ENCODE measurements at places on chromosomes 3 and 15.

DNA sequence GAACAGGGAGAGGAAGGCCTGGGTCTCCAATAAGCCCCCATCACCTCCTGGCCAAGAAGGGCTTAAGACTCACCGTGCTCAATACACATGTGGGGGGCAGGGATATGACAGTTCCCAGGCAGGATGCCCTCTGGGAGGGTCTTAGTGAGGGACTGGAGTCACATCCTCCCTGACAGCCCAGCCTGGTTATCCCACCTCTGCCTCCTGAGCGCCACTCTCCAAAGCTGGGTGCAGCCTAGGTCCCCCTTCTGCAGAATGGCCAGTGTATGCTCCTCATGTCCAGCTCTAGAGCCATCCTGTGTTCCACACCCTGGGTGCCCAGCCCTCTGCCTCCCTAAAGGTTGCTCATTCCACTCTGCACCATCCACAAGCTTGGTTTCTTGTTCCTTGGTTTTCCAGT, 1.2 kb upstream of the SHISA5 start:
- no peak for DNase-seq

DNA sequence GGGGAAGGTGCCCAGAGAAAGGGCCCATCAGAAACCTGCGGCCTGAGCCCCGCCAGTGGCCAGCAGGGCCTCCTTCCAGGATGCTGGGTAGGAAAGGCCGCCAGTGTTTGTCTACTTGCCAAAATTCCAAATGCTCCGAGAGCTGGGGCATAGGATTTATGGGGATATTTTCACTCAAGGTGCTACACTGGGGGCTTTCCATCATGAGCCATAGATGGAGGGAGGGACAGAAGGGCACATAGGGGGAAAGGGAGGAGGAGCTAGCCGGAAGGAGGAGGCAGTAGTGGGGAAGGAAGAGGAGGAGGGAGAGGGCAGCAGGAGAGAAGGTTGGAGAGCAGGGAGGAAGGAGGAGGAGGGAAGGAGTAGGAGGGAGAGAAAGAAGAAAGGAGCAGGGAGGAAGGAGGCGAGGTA, 494.7 kb upstream of the PROK2 start:
- no peak for DNase-seq

DNA sequence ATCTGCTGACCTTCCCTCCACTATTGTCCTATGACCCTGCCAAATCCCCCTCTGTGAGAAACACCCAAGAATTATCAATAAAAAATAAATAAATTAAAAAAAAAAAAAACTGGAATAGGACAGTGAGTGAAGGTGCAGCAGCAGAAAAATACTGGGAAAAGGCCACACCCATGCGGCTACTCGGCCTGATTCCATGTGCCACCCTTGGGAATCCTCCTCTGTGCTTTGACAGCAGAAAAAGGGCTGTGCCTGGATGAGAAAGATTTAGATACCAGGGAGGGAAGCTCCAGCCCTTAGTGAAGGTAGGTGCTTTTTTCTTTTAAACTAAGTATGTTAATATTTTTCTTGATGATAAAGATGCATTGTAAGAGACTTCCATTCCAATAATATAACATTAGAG, 107.8 kb downstream of the CTNNB1 start:
- DNase-seq, result no peak

DNA sequence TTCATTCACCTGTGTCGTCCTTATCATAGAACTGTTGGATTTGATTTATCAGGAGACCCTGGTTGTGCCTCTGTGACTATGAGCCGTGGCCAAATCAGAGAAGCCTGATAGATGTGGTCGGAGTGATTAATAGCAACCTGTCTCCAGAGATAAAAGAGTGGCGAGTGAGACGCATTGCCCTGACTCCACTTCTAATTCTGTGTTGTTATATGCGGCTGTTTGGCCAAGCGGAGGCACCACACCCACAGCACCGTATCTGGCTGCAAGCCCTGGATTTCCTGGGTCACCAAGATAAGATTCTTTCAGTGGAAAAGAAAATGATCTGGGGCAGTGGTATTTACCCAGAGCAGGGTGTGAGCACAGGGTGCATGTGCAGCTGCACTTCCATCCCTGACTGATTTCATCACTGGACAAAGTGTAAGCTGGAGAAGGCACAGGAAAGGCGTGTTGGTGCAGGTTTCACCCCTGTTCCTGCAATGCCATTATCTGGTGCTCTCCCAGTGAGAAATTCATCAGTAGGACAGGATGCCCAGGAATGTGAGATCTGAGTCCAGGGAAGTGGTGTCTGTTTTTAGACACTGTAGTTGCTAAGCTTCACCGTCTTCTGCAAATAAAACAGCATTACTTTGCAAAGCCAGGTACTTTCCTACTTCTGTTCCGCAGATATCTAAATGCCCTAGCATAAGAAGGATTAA, 84.6 kb downstream of the CD47 start:
- DNase-seq, result no peak

DNA sequence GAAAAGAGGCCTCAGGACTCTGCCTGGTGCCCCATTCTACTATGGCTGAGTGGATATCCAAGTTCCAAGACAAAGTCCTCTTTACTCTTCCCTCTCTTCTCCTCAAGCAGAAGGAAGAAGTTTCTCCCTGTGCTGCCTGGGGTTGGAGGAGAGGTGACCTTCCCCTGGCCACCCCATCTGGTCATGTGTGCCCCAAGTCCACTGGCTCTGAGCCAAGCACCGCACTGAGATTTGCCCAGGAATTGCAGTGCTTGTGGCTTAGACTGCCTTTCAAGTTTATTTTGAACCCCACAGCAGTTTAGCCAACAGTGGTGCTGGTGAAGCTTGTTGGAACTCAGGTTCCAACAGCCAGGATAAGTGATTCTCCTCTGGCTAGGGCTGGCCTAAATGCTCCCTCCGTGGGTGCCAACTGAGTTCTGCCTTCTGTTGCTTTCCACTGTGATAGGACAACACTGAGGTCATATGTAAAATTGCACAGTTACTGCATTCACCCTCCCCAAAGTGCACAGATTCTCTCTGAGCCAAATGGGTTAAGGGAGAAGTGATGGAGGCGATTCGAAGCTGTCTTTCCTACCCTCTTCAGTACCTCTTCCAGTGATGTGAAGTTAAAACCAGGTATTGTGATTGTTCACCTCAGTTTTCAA, 69.9 kb downstream of the TMCO5A start:
- no peak for DNase-seq

GRCh38 chr3:197238842-197239241, 59.6 kb downstream of the DLG1 start:
- DNase-seq, result no peak

DNA sequence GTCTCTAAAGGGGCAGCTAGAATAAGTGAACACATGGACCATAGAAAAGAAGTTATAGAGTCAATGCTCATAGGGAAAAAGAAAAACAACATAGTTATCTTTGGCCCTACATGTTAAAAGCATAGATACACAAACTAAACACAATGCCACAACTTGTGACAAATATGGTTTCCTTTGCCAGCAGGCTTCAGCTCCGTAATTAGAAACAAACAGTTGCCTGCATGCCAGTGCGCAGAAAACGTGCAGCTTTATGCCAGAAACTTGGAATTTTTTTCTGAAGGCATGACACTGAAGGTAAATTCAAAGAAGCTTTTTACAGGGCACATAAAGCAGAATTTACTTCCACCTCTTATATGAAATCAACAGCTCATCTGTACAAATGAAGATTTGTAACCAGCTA, 2.2 kb upstream of the CPNE4 start:
- no peak for DNase-seq

GRCh38 chr3:118501152-118501551, 533.5 kb downstream of the IGSF11 start:
- no peak for DNase-seq

DNA sequence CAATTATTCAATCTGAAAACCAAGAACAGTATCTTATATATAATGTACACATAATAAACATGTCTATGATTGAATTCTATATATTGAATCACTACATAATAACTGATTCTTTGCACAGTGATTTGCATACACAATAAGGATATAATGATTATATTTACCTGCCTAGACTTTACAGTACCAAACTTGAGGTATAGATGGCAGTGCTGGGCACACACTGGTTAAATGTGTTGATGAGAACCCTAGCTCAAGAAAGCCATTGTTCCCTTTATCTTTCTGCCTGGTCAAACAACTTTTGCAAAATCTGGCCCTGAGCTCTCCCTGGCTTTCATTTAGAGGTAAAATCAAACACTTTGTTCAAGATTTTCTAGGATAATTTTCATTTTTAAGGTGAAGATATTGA, 697.7 kb downstream of the TUSC7 start:
- no peak for DNase-seq

GRCh38 chr3:65671004-65671403, 367.7 kb downstream of the MAGI1 start:
- DNase-seq, result no peak

DNA sequence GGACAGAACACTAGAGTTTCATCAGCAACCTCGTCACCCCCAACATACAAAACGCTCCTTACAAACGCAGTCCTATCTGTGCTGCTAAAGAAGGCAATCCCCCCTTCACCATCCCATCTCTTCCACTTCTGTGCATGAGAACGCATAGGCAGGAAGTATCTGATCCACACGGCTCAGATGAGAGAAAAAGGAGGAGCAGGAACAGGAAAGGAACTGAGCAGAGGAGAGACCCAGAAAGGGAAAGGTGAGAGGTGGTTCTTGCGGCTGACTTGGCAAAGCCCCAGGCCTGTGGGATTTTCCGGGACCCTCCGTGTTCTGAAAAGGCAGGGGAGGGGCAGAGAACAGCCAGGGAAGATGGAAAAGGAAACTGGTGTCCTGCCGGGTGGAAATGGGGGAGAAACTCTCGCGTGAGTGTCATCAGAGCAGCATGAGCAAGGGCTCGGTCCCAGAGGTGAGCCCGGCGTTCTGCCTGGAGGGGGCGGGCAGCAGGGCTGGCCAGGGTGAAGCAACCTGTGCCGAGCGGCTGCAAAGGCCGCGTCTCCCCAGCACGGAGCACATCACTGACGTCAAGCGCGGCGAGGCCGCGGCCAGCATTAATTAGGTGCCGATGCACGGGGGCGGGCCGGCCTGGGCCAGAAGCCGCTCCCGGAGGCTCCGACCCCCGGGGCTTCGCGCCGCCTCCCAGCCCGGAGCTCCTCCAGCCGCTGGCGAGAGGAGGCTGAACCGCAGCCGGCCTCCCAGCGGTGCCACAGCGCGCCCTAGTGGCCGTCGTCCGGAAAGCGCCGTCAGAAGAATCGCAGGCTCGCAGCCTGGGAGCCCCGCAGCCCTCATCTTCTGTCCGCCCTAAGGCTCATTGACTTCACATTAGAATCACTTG, 35.8 kb downstream of the CPN2 start:
- peak; percentile 4 for DNase-seq

- DNase-seq, result no peak
These were observed 11.6 kb upstream of the EPB42 start for GRCh38 chr15:43232289-43232874.

- no peak for DNase-seq
These were observed 69.4 kb downstream of the TGFBR2 start for GRCh38 chr3:30675774-30676173.

GRCh38 chr15:99399618-99400017, 148.3 kb downstream of the LRRC28 start:
- no peak for DNase-seq

DNA sequence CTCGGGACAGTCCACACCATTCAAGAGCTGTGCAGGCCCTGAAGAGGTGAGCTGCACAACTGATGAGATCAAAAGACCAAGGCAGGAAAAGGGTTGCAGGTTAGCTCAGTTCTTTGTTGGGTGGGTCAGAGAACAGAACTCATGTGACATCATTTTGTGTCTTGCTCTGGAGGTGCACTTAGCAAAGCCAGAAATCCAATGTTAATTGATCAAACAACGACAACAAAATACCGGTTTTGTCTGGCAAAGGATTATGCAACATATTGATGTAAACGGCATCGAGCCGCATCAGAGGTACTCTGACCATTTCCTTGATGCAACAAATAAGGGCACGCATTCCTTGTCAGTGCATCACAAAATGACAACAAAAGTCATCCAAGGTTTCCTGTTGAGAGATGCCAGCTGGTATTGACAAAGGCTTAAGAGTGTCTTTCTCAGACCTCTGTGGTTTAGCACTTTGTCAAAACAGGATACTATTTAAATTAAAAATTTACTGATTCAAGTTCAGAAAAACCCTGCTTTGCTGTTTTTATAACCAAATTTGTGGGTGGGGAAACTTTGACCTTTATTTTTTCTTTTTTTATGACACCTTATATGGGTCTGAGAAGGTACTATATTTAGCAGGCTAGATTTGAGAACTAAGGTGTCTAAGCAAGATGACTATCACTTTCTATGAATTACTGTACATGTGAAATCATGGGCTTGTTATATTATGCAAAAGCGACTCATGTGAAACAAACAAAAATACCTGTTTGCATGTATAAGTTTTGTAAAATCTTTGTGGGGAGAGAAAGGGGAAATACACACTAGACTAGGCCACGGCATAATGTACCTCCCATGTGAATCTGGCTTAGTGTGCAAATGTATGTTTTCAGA, 496.1 kb downstream of the FOXP1 start:
- no peak for DNase-seq

DNA sequence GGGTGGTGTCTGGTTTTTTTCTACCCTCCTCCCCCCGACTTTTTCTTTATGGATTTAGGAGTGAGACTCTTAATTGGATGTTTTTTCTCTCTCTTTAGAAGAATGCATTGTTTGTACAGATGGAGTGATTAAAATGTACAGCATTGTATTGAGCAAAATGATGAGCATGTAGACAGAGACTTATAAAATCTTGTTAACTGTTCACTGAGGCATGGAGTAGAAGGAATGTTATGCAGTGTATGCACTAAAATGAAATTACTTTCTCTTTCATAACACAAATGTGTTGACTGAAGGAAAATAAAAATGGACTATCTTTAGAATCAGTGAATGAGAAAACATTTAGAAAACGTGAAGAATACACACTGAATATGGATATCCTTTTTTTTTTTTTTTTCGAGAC, 39.8 kb downstream of the ZFAND6 start:
- no peak for DNase-seq

GRCh38 chr3:127069814-127070440, 87.0 kb downstream of the PLXNA1 start:
- DNase-seq, result no peak

GRCh38 chr3:127738192-127738840, 65.6 kb downstream of the ABTB1 start:
- DNase-seq, result no peak

DNA sequence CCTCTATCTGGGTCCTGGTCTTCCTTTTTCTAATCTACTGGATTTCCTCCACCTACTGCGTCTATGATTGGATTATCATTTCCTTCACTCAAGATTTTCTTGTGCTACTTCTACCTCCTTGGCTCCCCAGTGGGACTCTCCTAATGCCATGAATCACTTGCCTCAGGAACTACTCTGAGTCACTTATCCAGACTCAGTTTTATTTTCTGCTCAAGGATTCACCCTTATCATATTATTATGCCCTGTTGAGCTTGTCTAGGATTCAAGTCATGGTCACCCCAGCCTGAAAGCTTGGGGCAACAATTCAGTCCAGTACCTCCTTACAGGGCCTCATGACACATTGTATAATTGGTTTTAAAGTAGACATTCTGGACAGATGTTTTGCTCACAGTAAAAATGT, 968.1 kb downstream of the ROBO1 start:
- no peak for DNase-seq
